SJSA1 (cell line): ENCODE measurements at places on chromosomes 12 and 14. TPM values are rescaled to one million over a fixed set of nuclear protein-coding genes. Genes with fewer than 3 reads are reported as not detected.

Gene CCDC38
- 0.39 TPM in 1 of 2 replicates, not detected in the other for total RNA-seq

Gene KRT6C
- not detected in 2 replicates for total RNA-seq

Gene SDR9C7
- not detected in 2 replicates for total RNA-seq

DNA sequence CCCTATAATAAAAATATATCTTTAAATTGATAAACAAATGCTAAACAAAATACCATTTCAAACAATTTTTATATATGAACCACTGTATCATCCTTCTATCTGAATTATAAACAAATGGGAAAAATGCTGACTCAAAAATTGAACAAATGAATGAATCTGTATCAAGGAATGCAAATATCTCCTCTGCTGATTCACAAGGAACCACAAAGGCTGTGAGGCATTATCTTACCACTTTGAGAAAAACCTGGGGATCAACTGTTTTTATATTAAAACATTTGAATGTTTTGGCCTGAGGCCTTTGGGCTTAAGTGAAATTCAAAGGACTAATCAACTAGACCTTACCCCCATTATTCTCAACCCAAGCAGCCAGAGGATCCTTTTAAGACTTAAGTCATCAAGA is 86.3 kb downstream of the EML5 start:
- DNase-seq, result no peak

DNA sequence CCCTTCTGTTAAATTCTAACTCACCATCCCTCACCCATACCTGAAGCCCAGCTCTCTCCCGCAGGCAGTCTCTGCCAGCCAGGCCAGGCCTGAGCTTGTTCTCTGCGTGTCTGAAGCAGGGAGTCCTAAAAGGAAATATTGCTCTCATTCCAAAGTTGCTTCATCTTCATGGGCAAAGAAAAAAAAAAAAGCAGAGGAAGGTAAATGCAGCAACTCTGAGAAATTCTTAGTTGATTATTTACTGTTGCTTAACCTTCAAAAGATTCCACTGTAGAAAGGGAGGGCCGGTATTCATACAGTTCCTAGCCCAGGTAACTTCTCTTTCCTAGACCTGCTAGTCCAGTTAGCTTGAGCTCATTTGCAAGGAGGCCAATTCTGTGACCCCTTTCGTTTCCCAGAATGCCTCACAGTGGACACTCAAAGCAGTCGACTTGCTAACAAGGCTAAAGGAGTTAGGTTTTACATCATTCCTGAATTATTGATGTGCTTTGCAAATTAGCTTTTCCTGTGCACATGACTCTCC is 193.5 kb upstream of the EEA1 start:
- no peak for DNase-seq

- no peak for DNase-seq
Measured at GRCh38 chr12:19553175-19553574, 113.9 kb downstream of the AEBP2 start.

- no peak for DNase-seq
Measured at GRCh38 chr12:118964988-118965387, 16.4 kb upstream of the SRRM4 start.

DNA sequence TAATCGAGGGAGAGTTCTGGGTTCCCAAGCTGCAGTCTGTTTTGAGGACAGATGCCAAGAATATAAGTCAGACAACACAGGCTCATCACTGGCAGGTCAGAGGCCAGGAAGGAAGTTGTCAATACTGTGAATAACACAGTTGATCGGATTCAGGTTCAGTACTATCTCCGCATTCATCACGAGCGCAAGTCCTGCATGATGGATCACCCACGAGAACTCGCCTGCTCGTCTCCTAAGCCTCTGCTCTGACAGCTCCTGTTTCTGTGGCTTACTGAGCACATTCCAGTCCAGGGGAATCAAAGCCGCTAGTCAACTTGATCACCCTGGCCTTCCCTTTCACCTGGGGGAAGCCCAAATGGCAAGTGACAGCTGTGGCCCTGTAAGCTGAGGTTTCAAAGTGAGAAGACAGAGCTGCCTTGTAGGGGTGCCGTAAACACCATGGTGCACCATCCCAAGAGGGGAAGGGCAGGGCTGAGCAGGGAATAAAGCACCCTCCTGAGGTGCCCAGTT is 60.1 kb upstream of the DICER1 start:
- DNase-seq, result no peak

GRCh38 chr12:86735851-86736250 is 479.7 kb upstream of the MGAT4C start:
- no peak for DNase-seq

DNA sequence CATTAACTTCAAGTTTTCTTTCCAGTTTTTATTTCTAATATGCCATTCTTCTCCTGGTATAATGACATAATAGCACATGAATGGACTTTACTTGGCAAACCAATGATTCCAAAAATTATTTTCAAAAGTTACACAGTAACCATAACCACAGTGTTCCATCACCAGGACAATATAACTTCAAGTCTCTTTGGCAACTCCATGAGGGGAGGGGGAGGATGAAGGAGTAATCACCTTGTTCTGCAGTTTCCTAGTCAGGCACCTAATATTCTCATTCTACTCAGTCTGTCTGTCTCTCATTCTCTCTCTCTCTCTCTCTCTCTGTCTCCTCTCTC is 66.6 kb downstream of the BTG1 start:
- no peak for DNase-seq

GRCh38 chr14:97625477-97625876 is 828.3 kb downstream of the VRK1 start:
- no peak for DNase-seq

DNA sequence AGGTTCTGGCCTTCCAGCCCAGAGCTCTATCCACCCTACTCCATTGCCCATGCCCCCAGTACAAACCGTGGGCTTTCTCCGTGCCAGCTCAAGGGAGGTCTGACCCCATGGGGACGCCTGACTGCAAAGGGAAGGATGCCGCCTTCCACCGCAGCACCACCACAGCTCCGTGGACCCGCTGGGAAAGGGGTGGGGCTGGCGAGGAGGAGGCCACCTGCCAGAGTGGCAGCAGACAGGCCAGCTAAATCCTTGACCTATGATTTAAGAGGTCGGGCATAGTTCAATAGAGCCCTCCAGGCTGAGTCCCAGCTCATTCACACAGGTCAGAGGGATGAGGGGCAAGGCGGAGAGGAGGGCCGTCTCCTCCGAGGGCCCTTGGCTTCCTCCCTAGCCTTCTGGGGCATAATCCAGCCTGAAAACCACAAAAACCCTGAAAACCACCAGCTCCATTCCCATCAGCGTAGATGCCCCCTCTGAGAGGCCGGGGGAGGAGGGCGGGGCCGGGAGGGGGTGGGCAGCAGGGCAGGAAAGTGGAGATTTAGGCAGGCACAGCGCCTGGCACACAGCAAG is 14.9 kb upstream of the FIGNL2 start:
- no peak for DNase-seq

DNA sequence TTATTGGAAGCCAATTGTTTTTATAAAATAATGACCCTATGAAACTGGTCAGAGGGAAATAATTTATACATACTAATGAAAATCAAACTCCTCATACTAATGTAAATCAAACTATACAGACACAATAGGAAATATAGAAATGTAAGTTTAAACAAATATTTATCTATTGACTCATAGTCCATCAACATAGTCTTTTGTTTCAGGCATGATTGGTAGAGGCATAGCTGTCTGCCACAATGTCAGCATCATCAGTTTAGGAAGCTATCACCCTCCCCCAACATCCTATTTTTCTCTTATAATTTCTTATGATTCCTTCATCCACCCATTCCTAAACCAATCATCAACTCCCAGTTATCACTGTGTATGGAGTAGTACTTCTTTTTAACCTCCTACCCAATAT is 117.7 kb downstream of the SLC38A6 start:
- no peak for DNase-seq
